KBM-7 (cell line): ENCODE measurements at places on chromosomes 3 and 15.

DNA sequence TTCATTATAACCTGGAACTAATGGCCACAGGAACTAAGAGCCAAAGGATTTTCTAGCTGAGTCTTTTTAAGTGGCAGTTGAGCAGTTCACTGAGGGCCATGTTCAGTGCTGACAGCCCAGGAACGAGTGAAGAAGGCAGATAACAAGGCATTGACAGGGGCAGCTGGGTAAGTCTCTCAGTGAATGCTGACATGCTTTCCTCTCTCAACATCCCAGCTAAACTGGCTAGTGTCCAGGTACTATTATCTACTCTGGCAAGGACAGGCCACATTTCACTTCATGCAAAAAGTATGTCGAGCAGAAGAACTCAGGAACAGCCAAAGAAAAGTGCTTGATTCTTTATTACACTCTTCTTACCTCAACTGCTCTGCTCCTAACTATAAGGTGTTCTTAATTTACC is 515.9 kb downstream of the NLGN1 start:
- DNase-seq, result no peak

- no peak for DNase-seq
Observed at GRCh38 chr15:38176155-38176554, 76.5 kb upstream of the SPRED1 start.

DNA sequence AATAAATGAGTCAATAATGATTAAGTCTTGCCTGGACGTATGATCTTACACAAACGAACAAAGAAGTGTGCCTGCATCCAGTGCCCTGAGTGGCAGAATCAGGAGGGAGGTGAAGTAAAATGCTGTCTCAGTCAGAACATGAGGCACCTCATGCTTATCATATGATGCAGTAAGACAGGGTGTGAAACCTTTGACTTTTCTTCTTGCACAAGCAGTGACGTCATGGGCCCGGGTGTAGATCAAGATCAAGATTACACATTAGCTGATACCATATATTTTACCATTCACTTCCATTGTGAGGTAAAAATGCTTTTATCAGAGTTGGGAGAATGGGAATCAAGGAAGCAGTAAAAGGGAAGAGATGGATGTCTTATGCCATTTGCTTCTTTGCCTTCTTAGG is 291.6 kb upstream of the PLSCR5 start:
- DNase-seq, result no peak

- DNase-seq, result no peak
Observed at GRCh38 chr3:111541911-111542483, at the start of gene CD96. TSS of gene CD96 (plus strand) at chr3:111542197. CDS start at chr3:111542249, 52 bp downstream.

DNA sequence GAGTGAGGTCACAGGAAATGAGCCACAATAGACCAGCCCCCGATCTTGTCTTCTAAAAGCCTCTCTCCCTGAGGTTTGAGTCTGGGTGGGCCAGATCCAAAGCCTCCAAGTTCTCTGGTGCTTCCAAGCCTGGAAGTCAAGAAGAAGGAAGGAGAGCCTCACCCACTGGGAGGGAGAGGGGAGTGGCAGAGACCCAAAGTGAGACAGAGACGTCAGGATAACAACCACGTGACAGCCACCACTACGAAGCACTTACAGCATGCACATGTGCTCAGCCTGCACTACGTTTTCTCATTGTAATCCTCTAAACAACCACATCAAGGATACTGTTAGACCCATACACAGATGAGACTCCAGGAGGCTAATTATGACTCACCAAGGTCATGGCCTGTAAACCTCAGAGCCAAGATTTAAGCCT is 197.3 kb upstream of the LINGO1 start:
- DNase-seq, result no peak

DNA sequence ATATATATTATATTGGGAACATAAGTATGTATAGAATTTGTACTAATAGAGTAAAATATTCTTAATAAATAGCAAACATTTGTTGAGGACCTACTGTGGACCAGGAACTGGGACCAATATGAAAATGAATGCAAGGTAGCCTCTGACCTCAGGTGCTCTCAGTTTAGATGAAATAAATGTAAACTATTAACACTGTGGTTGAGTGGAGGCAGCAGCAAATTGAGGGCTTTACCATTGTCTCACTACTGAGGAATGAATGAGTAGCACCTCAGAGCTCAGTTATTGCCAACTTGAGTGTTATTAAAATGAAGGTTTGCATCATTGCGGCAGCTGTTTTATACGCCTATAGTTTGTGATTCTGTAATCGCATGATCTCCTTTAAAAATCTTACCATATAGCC is 90.9 kb upstream of the CGNL1 start:
- DNase-seq, result no peak

DNA sequence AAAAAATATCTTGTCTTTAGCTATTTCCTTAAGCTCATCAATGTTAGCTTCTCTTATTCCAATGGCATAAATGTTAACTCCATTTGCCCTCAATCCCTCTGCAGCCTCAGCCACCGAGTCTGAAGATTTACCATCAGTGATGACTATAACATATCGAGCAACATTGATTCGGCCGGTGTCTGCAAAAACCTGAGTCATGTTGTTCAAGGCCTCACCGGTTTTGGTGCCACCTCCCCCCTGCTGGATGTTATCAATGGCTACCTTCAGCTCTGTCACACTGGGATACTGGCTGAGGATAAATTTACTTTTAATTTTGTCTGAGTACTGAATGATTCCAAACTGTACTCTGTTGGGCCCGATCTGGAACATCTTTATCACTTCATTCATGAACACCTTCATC is 41.0 kb upstream of the CAPN7 start:
- no peak for DNase-seq

DNA sequence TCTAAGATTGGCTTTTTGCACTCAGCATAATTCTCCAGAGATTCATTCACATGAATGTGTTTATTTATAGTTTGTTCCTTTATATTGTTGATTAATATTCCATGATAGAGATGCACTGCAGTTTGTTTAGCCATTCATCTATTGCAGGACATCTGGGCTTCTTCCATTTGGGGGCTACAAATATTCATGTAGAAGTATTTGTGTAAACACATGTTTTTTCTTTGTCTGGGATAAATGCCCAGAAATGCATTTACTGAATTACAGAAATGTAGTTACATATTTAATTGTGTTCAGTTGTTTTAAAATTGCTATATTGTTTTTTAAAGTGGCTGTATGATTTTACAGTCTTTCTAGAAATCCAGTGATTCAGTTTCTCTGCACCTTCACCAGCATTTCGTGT is 635.0 kb downstream of the ZIC1 start:
- no peak for DNase-seq

- no peak for DNase-seq
Observed at GRCh38 chr3:101824702-101825101, 24.6 kb upstream of the NFKBIZ start.

DNA sequence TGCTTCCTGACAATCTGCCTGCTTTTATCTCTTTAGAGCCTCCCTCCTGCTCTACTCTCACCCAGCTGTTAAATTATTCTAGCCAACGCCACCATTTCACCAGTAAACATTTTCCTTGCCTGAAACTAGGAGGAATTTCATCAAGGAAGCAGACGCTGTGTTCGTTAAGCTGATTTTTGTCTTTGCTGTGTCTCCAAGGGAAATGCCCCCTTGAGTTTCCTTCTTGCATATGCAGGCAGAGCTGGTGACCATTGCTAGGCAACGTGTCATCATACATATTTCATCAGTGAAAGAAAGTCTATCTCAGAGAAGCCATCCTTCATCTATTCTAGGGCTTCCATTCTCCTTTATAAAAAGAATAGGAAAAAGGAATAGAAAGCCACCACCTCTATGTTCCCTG is 87.0 kb upstream of the ST8SIA2 start:
- DNase-seq, result peak; percentile 3

DNA sequence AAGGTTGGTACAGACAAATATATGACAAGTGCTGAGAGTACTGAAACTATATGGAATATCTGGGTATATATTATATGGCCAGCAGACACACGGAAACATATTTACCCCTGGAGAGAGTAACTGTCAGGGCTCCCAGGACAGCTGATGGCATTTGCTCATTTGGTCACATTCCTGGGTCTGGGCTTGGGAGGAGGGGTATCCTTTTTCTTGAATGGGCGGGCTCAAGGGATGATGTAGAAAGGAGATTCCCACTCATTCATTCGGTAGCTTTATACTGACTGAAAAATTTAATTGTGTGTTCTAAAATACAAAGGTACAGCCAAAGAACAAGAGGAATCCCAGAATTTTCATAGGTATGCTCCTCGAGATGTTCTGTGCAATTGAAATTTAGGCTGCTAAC is 131.0 kb downstream of the KCNAB1 start:
- no peak for DNase-seq

- no peak for DNase-seq
Observed at GRCh38 chr15:85454403-85454802, 74.0 kb downstream of the AKAP13 start.

- peak; percentile 57 for DNase-seq
Observed at GRCh38 chr3:138051947-138052802, 42.2 kb downstream of the CLDN18 start.

DNA sequence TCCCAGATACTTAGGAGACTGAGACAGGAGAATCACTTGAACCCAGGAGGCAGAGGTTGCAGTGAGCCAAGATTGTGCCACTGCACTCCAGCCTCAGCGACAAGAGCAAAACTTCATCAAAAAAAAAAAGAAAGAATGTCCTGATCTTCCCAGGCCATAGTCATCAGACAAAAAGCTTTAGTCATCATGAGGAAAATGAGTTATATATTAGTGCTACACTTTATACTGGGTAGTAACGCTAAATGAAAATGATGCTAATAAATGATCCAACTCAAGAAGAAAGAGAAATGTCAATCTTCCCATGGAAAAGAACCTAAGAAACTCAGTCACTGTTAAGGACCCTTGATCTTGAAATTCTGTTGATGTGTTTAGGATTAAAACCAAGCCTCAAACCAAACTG is 26.3 kb upstream of the TRIM59 start:
- no peak for DNase-seq

DNA sequence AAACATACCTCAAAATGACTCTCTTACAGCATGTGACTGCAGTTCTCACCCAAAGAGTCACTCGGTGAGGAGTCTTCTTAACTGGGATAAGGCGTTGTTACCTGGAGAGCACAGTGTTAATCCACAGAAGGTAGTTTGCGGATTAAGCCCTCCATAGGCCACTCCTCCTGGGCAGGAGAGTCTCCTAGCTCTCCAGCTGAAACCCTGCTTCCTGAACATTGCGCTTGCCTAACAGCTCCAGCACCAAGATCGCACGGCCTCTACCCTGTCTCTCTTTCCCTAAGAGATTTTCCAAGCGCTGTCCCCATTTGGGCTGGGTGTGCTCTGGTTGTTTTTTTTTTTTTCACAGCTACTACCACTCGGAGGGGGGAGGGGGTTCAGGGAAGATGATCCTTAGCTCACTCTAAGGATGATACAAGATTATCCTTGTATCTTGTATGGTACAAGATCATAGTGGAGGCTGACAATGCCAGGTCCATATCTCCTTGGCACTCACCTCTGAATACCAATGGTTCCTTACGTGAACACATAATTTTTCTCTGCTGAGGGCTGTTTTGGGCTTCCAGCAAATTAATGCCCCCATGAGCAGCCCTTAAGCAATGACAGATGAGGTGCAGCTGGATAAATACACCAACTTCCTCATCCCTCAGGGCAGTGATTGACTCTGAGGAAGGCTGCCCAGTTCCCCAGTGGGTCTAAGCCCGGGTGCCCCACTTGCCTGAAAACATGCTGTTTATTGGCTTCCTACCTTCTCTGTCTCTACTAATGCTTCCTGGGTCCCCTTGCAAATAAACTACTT is 185.2 kb upstream of the TSC22D2 start:
- DNase-seq, result peak; percentile 35

DNA sequence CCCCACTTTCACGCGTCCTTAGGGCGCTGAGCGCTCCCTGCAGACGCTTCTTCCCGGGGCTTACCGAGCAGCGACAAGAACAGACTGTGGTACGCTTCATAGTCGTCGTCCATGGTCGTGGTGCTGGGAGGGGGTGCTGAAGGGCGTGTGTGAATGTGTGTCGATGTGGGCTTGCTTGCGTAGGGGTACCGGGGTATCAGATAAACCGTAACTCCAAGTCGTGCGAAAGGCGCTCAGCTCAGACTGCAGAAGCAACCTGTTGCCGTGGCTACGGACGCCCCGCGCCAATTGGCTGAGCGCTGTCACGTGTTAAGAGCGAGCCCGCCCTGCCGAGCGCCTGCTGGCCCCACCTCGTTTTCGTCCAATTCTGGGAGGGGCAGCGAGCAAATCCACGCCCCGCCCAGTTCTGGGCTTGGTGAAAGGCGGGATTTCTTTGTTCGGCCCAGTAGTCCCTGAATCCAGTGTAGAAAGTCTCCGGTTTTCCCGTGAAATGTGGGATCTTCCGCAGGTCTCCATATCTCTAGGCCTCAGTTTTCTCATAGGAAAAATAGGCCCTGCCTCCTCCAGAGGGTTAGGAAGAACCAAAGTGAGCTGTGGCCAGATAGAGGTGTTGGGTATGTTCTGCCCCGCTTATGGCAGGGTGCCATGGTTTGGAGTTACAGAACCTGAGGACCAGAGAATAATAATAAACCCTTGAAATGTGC is at the start of gene EFCAB12:
TSS of gene EFCAB12 (minus strand) at position 261 of the 704 bp plus-strand sequence. CDS start at position 113, 148 bp downstream.
- no peak for DNase-seq

DNA sequence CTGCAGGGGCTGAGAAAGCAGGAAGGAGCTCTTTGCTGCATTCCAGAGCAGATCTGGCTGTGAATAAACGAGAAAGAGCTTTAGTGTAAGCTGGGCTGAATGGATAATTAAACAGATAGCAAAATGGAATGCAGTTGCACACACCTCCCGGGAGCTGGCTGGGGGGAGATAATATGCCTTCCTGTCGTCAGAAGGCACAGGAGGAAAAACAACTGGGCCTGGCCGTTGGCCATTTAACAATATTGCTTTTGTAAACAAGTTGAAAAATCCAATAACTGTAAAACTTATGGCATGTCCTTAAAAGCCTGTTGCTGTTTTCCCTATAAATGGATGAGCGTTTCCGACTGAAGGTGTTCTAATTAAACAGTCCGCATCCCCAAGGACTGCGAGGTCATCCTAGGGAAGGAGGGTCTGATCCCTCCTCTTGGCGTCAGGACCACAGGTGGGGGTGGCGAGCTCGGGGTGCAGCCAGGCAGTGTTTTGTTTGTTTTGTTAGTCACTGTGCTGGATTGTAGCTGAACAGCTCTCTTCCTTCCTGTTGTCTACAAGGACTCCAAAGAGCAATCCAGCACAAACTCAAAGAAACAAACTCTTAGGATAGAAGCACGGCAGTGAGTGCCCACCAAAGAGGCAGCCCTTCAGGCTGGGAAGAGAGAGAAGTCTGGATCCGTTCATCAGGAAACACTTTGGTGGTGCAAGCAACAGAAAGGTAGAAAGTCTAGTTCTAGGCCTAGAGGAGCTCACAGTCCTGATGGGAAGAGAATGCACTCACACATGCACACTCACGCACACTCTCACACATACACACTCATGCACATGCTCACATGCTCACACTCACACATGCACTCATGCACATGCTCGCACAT is 133.4 kb upstream of the SMAD3 start:
- no peak for DNase-seq
